ENCODE measurements at places on chromosomes 13 and 19.
A peak's percentile ranks its signal among the peaks of the same experiment; 100 is the strongest.

DNA sequence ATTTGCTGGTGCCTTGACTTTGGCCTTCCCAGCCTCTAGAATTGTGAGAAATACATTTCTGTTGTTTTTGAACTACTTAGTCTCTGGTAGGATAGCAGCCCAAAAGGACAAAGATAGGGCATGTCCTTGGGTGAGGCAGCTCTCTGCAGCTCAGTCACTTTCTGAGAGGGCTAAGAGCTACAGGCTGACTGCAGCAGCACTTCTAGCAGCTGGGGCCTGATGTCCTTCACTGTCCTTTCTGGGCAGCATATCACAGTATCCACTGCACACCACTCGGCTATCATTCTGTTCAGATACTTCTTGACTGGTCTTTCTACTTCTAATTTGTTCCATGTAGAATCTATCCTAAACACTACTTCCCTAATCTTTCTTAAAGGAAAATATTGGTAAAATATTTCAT lies 68.5 kb upstream of the CLDN10 start:
- no peak for DNase-seq

- no peak for DNase-seq
Observed at GRCh38 chr13:112983042-112983305, 14.0 kb downstream of the MCF2L start.

DNA sequence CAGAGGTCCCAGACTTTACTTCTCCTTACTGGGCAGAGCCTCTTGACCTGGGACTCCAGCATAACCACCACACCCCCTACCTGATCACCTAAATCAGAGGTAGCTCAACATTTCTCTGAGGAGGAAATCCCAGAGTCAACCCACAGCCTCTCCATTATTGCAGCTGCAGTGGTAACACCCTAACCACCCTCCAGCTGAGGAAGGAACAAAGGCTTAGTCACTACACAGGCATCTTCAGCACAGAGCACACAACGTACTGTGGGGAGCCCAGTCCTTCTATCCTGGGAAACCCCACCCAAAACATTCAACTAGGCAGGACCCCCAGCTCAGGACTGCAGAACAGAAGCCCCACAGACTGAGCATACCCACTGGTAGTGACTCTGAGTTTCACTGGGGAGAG lies 824.7 kb upstream of the SLITRK5 start:
- DNase-seq: no peak

GRCh38 chr19:4430760-4431159 lies 26.8 kb downstream of the UBXN6 start:
- DNase-seq: peak; percentile 72

DNA sequence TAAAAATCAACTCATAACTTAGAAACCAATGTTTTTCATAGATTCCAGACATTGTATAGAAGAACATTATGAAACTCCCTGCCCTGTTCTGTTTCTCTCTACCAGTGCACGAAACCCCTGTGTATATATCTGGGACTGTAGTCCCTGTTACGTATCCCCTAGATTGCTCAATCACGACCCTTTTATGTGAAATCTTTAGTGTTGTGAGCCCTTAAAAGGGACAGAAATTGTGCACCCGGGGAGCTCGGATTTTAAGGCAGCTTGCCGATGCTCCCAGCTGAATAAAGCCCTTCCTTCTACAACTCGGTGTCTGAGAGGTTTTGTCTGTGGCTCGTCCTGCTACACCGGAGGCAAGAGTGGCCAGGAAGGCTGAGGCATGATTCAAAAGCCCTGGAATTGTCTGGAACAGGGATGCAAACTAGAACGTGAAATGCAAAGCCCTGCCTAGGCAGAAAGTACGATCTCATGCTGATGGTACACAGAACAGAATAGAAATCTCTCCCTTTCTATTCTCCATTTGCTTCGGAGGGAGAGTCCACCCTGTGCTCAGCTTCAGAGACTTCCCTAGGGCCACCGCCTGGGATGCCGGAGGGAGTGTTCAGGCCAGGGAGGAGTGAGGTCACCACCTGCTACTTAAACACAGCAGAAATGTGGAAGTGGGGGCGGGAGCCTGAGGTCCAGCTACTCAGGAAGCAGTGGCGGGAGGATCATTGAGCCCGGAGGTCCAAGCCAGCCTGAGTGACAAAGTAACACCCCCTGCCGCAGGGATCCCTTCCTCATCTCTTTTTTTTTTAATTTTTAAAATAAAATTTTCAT lies 758 bp upstream of the ZNF888 start:
- peak; percentile 12 for DNase-seq

GRCh38 chr19:10625762-10626138 lies 397 bp downstream of the SLC44A2 start:
- DNase-seq: no peak

GRCh38 chr13:81326913-81327312 lies 986.0 kb upstream of the SPRY2 start:
- DNase-seq: no peak

DNA sequence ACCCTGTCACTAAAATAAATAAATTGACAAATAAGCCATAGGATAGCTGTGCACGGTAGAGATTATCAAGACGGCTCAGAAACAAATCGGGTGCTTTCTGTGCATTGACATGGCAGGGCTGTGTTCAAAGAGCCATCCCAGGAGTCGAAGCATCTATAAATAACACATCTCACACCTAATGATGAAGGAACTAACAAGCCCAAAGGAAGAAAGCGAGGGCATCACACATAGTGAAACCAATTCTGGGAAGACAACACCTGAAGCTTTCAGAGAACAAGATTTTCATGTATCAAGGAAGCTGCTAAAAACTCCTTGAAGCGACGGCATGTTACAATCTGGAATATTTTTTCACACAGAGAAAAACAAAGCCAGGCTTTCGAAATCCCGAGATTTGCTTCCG lies 36.1 kb downstream of the KLF2 start:
- DNase-seq: no peak

DNA sequence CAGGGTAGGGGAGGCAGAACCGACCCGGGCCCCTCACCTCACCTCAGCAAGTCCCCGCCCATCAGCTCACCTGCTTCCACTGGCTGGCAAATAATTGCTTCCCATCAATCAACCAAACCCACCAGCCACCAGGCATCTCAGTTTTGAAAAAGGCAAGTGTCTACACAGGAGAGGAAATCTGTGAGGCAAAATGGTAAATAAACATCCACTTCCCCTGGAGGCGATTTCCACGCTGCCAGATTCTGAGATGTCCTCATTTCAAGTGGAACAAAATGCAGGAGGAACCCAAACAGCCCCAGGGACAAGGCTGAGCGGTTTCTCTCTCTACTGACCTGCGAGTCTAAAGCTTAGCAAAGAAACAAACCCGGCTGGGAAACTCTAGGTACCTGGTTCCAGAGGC lies 117.5 kb downstream of the CRYL1 start:
- DNase-seq: no peak

- no peak for DNase-seq
Observed at GRCh38 chr13:29909975-29910674, 59.7 kb upstream of the UBL3 start.

GRCh38 chr19:14715841-14716240 lies 26.0 kb downstream of the ZNF333 start:
- no peak for DNase-seq

DNA sequence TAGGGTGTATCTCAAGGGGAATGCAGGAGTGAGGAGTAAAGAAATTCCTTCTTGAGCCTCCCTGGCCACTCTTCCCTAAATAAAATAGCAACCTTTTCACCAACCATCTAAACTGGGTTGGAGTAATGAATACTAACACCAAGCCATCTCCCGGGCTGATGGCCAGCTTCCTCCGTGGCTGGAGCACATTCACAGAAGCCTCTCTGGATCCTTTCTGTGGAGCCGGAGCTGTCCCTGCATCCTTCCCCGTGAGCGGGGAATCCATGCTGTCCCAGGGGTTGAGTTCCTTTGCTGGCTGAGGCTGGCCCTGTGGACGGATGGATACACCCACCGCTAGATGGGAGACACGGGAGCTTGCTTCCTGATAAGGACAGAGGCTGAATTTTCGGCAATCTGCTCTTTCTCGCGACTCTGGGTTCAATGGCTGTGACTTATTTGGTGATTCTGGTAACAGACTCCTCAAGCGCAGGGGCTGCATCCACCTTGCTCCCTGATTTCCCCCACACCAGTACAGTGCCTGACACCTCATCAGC lies 370.3 kb downstream of the ZNF536 start:
- DNase-seq: no peak

GRCh38 chr19:17829855-17830566 lies 8.7 kb upstream of the INSL3 start:
- no peak for DNase-seq

DNA sequence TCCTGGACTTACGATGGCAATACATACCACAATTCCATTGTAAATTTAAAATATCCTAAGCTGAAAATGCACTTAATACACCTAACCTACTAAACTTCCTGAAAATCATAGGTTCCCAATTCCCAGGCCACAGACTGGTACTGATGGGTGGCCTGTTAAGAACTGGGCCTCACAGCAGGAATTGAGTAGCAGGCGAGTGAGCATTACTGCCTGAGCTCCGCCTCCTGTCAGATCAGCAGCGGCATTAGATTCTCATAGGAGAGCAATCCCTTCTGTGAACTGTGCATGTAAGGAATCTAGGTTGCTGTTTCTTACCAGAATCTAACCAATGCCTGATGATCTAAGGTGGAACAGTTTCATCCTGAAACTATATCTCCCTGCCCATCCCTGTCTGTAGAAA lies 1670.2 kb upstream of the PCDH20 start:
- no peak for DNase-seq

DNA sequence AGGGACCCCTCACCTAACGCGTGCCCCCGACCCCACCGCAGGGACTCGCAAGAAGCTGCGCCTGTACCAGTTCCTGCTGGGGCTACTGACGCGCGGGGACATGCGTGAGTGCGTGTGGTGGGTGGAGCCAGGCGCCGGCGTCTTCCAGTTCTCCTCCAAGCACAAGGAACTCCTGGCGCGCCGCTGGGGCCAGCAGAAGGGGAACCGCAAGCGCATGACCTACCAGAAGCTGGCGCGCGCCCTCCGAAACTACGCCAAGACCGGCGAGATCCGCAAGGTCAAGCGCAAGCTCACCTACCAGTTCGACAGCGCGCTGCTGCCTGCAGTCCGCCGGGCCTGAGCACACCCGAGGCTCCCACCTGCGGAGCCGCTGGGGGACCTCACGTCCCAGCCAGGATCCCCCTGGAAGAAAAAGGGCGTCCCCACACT lies 4.7 kb upstream of the MYBPC2 start:
- peak; percentile 80 for DNase-seq

GRCh38 chr13:32594157-32594738 lies 8.0 kb downstream of the PDS5B start:
- DNase-seq: no peak

- DNase-seq: no peak
Observed at GRCh38 chr13:30181888-30182651, 125.3 kb downstream of the KATNAL1 start.

- no peak for DNase-seq
Observed at GRCh38 chr13:90919153-90919552, 428.3 kb upstream of the MIR17HG start.

DNA sequence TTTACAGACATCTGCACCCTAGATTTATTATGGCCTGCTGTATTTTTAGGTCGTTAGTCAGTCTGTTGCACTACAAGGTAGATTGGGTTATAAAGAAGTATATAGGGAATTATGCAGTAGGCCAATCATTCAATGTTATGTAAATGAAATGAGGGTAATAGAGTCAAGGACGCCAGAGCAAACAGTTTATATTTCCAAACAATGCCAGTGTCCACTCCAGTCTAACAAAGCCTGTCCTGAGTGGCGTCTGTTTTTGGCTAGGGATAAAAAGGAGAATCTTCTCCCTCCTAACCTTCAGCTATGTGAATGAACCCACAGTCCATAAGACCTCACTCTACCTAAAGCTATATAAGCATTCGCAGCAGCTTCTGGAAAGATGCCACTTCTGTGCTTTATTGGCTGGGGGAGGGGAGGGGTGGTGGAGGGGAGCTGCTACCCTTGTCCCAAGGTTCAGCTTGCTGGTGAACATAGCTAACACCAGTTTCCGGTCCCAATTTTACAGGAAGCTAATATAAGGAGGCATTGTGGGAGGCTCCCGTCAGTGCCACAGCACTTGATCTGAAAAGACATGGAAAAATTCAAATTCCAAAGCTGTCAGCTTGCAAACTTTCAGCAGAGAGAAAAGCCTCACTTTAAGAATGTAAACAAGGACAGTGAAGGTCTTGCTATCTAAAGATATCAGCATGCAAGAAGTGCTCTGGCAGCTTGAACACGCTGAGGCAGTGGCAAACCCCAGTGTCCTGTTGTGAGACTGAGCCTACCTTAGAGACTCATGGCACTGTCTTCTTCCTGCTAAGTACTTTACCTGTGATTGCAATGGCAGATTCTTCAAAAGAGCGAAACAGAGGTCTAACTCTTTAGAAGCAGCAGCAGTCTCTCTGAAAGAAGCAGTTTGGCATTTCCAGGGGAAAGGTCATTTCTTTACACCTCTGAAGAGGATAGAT lies 369.9 kb downstream of the PCDH9 start:
- DNase-seq: no peak

GRCh38 chr13:37418490-37418889 lies 180.1 kb downstream of the POSTN start:
- DNase-seq: no peak

GRCh38 chr19:1156305-1156801 lies 17.7 kb downstream of the SBNO2 start:
- DNase-seq: no peak

DNA sequence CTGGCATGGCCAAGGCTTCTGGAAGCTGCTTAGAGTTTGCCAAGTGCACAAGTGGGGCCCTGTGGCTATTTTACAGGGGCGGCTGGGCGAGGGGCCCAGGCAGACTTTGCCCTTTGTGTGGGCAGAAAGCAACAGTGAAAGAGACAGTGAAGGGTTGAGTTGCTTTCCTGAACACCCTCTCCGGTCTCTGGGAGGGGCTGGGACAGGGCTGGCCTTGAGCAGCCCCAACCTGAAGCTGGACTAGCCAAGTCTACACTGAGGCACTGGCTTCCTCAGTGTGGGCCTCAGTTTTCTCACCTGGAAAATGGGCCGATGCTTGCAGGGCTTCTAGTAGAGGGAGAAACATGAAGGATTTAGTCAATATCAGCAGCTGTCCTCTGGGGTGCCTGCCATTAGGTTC lies 2.4 kb upstream of the HOMER3 start:
- DNase-seq: no peak

GRCh38 chr19:34364830-34365462 lies at the start of gene GPI:
GPI (plus strand) TSS chr19:34365196; CDS start chr19:34365267, 71 bp downstream.
- peak; percentile 78 for DNase-seq

DNA sequence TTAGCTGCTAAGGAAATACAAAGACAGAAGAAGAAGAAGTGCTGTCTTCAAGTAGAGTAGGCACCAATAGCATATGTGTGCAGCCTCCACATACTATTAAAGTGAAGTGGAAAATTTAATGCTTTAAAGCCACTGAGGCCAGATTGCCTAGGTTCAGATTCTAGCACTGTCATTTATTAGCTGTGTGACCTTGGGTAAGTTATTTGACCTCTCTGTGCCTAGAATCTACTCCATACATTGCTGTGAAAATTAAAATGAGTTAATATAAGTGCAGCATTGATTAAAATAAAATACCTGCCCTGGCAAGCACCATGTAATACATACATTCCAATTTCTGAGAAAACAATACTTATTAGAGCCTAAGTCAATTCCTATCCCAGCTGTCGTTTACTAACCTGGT lies 110.5 kb downstream of the FRY start:
- no peak for DNase-seq

Data from hematopoietic multipotent progenitor cell treated with erythropoietin and hydrocortisone succinate and interleukin-3 and kit ligand, for 6 days (in vitro differentiated cells).